ENCODE measurements at places on chromosomes 4 and X.
A peak's percentile ranks its signal among the peaks of the same experiment; 100 is the strongest.

DNA sequence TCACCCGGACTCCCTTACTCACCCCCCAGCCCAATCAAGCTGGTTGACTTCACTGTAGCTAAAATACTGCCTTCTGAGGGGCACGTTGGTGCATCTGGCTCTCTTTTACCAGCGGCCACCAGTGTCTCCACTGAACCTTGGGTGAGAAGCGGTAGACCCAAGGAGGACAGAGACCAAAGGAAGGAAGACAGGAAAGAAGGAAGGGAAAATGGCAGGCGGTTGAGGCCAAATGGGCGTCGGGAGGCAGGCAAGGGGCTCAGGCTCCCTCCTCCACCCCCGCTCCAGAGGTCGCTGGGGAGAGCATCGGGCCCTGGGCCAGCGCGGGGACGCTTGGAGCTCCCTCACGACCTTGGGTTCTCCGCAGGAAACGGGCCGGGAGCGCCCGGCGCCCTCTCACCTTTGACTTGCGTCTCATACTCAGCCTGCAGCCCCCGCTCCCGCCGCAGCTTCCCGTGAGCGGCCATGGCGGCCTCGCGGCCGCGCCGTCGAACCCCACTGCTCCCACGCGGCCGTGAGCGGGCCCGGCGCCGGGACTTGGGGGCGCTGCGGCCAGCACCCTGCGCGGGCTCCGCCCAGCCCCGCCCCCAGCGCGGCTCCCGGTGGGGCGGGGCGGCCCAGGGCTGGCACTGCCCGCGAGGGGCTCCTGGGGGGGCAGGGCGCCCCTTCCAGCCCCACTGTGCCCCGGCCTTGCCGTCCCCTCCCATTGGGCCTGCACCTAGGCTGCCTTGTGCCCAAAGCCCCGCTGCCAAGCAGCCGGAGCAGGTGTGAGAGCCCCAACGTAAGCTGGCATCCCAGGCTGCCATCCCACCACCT, at the start of gene ARHGAP4:
TSS of gene ARHGAP4 (minus strand) at position 526 of the 813 bp plus-strand sequence. CDS start at position 464, 62 bp downstream.
- no peak for DNase-seq

GRCh38 chr4:37999000-37999716, 39.0 kb downstream of the PTTG2 start:
- DNase-seq: no peak

GRCh38 chrX:71253253-71254091, 468 bp downstream of the ZMYM3 start:
- DNase-seq: no peak

DNA sequence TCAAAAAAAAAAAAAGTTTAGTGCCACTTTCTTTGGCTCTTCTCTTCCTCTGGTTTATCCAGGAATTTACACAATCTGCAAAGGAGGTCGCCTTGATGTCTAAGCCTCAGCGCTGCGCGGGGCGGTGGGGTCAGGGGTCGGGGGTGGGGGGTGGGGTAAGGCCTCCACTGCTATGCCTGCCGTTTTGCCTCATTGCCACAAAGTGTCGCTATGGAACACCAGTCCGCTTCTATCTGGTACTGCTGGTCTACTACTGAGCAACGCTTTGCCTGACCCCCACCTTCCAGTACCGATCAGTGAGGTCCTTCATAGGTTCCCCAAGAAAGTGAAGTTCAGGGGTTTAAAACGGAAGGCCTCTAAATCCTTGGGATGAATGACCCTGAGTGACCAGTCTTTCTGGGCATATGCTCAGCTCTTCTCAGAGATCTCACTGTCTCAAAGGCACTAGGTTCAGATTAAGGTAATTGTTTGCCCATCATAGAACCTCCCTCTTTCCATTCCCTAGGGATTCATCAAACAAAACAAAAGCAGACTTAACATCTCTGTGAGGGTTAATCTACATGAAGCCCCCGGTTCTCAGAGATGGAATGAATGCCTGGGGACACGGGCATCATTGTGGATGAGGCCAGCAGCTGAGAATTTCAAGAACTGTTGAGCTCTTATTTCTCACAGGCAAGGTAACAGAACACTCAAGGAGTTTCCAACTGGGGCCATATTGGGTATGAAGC, 16.9 kb upstream of the TSR2 start:
- no peak for DNase-seq

DNA sequence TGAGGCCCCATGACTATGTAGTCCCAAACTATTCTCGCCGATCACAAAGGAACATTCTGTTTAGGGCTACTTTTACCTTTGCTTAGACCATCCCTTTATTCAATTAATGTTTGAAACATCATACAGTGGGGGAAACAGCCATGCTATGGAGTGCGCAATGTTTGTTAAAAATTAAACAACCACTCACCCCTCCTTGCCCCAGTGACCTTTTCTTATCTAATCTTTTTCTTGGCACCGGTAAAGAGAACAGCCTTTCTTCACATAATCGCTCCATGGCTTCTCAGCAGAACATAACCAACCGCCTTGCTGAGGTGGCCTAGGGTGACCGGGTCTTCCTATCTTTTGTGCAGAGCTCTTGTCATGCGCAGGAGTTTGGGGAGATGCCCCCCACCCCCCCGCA, 152.6 kb downstream of the VCX3A start:
- no peak for DNase-seq

DNA sequence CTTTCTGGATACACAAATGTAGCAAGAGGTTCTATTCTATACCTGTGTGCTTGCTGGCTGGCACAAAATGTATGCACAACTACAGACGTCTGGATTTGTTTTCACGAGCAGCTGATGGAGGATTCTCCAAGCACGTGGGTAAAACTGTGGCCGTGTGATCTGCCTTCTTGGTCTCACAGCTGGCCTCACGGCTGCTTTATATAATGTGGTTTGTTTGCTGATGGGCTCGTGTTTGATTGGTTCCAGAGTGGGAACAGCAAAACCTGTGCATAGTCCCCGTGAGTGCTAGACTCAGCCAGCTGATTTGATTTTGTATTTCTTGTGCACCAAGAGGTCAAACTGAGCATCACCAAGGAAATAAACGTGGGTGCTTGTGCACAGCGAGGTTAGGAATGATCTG, 262.6 kb upstream of the RPS6KA3 start:
- no peak for DNase-seq

GRCh38 chrX:45794323-45794994, 593.8 kb upstream of the DIPK2B start:
- no peak for DNase-seq

GRCh38 chr4:169249214-169249973, 21.4 kb downstream of the SH3RF1 start:
- no peak for DNase-seq

GRCh38 chr4:65943076-65943475, 272.8 kb upstream of the EPHA5 start:
- DNase-seq: peak; percentile 13

- no peak for DNase-seq
These were observed 1136.6 kb upstream of the PABPC4L start for GRCh38 chr4:135338181-135338580.

DNA sequence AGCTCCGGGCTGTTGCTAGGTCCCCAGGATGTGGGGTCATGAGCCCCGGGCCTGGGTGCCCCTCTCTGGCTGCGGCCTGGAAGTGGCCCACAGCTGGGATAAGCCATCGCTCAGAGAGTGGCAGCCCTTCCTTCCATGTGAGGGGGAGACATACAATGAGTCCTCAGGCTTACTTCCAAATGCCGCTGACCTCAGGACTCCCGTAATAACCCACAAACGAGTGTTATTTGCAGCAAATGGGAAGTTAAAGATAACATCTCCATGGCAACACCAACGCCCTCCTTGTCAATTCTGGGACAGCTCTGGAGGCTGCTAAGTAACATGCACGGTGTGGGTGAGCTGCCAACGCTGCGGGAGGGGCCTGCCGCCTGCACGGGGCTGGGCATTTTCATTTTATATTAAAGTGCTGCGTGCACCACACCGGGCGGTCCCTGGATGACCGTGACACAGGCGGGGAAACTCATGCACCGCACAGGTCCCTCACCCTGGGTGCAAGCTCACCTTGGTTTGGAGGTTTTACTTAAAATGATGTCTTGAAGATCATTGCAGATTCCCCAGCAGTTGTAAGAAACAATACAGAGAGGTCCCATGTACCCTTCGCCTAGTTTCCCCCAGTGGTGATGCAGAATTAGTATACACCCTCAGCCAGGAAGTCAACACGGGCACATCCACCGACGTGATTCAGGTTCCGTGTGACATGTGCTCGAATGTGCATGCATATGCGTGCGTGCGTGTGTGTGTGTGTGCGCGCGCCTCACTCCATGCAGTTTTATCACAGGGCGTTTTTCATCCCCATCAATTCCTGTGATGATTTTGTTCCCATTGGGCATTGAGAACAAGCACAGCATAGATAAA, 79.4 kb downstream of the ABLIM2 start:
- no peak for DNase-seq

- DNase-seq: peak; percentile 56
These were observed 9.6 kb downstream of the CC2D2A start for GRCh38 chr4:15479089-15479912.

GRCh38 chr4:167359711-167360110, 125.4 kb upstream of the SPOCK3 start:
- DNase-seq: no peak

GRCh38 chr4:95107004-95107403, 349.2 kb downstream of the BMPR1B start:
- no peak for DNase-seq

DNA sequence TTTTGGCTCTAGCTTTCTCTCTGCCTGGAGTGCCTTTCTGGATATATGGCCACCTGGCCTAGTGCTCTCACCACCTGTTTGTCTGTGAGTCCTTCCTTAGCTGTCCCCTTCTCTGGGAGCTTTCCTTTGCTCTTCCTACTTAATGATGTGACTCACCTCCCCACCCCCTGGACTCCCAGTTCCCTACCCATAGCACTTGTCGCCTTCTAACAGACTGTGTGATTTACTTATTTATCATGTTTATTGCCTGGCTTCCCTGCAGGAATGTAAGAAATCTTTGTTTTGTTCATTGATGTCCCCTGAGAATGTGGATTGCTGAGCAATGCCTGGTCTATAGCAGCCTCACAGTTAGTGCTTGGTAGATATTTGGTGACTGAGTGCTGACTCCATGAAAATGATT, 18.9 kb downstream of the ADD1 start:
- no peak for DNase-seq

- peak; percentile 57 for DNase-seq
These were observed 152.7 kb downstream of the FHIP1A start for GRCh38 chr4:151561551-151562256.

- no peak for DNase-seq
These were observed at the start of gene COL4A6 for GRCh38 chrX:108438110-108438623. Gene COL4A6, minus strand, starts transcription at chrX:108438422. Its CDS starts 226 bp downstream, at chrX:108438196.
